Colonic mucosa (tissue), 4 donors: ENCODE measurements at places on chromosomes 5 and 9.
A peak's percentile ranks its signal among the peaks of the same experiment; 100 is the strongest.

DNA sequence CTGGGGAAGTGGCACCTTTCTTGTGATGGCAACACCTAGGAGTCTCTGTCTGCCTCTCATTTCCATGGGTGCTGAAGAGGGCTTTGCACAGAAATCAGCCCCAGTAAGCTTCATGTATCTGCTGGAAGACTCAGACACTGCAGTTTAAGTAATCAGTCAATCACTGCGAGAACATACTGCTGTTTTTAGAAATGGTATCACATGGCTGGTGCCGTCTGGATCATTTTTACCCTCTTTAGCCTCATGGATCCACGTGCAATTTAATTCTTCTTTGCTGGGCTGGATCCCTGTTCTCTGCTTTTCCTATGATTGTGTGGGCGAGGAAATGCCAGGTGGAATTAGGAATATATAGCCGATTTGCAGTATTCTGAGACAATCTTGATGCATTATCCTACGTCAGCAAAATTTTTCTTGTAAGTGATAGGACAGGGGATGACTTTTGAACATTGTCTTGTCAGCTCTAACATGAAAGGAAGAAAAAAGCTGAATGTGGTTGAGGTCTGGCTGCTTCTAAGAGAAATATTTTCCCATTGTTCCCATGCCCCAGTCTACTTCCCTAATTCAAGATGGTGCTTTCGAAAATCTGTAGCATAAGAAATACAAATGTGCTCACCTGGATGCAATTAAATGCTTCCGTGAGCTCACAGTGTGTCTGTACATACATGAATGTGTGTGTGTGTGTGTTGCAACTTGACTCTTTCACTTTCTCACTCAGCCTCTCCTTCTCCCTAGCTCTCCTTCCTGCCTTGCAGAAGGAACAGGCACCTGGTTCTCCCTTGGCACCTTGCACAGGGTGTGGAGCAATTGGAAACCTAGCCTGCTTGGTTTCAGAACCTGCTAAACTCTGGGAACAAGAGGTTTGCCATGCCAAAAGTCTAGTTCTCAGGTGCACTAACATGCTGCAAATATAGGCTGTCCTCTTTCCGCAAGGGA lies 281.6 kb downstream of the NTRK2 start:
- peak; percentile 32 for DNase-seq

DNA sequence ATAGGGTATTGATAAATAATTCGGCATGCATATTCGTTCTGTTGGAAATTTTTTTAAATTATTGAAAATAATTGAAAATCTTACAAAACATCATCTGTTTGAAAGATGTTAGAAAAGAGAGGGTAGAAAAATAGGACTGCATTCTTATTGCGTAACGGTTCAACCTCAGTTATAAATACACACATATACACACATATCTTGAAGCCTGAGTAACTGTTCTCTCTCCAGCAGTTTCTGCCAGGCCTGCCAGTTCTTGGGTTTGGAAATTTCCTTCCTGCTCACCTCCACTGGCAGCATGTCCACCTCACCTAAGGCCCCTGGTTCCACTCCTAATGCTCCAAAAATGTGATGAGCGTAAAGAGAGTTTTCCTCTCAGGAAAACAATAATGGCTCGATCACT lies 9.1 kb downstream of the SPATA31E1 start:
- DNase-seq: no peak

DNA sequence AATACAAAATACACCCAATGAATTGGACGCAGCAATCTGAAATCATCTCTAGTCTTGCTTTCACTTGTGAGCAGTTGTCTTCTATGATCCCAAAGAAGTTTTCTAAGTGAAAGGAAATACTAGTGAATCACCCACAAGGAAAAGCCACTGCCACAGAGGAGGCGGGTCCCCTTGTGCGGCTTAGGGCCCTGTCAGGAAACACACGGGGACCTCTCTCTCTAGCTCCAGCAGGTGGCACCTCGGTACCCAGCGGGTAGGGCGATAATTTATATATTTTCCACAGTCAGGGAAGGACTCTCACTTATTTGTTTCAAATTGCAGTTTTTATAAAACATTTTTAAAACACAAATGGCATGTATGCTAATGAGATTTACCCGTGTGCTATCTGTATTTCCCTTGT lies 417.1 kb downstream of the KDM4C start:
- DNase-seq: no peak

- no peak for DNase-seq
These were observed 74.3 kb downstream of the LRSAM1 start for GRCh38 chr9:127525401-127526188.

- DNase-seq: no peak
These were observed 309.8 kb downstream of the IRX2 start for GRCh38 chr5:2441495-2442180.

DNA sequence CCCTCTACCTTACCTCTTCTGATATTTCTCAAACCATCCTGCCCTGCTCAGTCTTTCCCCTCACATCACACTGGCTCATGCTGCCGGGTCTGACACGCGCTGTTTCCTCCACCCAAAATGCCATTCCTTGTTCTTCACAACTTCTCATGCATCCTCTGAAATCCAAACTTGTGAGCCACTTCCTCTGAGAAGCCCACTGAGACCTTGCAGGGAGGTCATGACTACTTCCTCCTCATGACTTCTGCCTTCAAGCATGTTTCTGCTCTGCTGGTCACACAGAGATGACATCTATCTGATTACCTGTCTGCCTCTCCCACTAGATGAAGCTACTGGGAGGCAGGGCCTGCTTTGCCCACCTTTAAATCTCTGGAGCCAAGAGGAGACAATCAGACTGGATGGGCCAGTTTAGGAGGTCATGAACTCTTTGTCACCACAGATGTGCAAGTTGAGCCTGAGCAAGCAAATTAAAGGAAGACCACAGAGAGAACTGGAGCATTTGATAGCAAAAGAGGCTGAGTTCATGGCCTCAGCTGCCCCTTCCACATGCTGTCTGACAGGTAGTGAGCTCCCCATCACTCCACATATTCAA lies 119.8 kb upstream of the TBC1D2 start:
- no peak for DNase-seq

GRCh38 chr5:149268928-149269557 lies 2.6 kb upstream of the AFAP1L1 start:
- no peak for DNase-seq

DNA sequence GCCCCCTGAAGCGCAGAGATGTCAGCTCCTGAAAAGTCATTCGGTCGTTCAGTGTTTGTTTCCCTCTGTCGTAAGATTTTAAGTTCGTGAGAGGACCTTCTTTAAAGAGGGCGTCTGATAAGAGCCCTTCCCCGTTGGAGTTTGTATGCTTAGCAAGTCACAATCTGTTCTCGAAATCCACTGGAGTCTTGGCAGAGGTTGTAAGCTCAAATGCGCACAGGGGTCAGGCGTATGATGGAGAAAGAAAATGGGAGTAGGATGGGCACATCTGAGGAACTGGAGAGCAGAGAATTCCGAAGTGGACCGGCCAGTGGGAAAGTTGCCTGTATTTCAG lies 710 bp downstream of the HSD17B4 start:
- peak; percentile 32 for DNase-seq

- DNase-seq: no peak
These were observed 209.0 kb downstream of the TTLL11 start for GRCh38 chr9:121884057-121884541.

- DNase-seq: no peak
These were observed 163.0 kb downstream of the ALDH1A1 start for GRCh38 chr9:72789885-72790284.

DNA sequence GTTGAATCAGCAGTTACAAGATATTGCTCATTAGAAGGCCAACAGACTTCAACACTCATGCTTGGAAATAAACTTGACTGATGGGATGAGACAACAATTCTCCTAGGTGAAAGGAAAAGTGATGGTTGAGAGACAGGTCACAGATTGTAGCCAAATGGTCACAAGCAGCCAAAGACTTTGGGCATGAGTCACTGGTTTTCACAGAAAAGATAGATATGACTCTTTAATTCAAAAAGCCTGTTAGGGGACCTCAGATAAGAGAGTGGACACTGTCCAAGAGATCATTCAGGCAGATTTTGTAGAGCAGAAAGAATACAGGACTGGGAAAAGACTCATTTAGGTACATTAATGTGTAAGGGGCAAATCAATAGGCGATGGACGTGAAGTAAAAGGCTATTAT lies 982.5 kb downstream of the MAT2B start:
- DNase-seq: no peak

DNA sequence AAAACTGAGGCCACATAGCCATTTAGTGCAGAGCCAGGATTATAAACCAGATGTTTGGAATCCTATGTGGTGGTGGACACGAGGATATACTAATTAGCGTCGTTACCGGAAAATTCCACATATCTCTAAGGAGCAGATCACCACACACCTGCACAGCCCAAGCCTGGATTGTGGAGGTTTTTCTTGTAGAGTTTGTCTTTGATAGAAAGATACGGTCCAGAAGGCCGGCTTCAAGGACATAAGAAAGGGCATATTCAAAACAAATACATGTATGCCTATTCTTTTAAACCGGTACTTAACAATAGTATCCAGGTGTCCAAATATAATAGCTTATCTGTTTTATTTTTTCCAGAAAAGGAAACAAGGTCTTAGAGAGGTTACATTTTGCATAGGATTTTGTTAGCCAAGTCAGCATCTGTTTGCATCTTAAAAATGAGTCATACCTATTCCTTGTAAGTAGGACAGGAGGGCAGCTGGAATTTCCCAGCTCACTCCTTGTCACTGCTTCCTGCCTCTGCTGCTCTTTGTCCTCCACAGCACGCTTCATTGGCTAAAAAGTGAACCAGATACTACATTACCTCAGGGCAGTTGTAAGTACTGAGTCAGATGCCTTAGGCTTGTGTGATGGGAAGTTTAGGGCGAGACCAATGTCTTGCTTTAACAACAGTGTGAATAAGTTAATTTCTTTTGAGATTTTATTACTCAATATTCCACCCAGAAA lies 3.6 kb downstream of the TMC1 start:
- peak; percentile 63 for DNase-seq

DNA sequence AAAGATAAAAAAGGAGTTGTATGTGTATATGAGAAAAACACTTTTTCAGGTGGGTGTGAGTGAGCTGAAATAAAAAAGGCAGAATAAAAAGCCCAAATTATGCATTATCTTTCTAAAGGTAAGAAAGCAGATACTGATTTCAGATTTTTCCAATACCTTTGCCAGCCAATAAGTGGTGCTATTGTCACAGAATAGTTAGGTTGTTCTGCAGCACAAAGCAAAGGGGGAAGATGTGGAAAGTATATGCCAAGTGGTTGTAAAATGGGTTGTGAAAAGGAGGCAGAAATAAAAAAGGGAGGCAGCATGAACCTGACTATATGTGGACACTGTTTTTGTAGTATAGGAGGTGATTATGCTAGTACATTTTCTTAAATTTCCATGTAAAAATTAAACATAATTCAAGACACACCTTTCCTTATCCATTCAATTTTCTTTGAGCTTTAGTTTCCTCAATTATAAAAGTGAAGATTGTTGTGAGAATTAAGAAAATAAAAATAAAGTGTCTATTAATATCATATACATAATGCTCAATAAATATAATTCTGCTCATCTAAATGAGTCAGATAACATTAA lies 106.7 kb downstream of the SMIM15 start:
- DNase-seq: no peak

DNA sequence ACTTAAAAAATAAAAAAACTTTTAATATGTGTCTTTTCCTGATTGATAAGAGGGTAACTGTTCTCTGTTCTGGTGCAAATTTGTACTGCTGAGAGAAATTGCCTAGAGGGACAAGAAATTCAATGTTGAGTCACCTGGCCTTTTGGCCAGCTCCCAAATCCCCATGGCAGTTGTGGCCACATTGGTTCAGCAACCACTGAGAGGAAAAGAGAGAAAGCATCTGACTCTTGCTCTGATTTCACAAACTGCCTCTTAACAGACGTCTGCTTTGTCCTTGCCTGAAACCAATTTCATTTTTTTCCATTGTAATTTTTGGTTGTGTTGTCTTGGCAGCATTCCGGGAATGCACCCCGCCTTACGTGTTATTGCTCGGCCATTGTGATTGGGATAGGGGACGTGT lies 42.4 kb downstream of the NTRK2 start:
- DNase-seq: no peak

GRCh38 chr5:102749416-102750030 lies 5.6 kb upstream of the PAM start:
- no peak for DNase-seq
